ENCODE measurements at places on chromosomes 16 and 17.

DNA sequence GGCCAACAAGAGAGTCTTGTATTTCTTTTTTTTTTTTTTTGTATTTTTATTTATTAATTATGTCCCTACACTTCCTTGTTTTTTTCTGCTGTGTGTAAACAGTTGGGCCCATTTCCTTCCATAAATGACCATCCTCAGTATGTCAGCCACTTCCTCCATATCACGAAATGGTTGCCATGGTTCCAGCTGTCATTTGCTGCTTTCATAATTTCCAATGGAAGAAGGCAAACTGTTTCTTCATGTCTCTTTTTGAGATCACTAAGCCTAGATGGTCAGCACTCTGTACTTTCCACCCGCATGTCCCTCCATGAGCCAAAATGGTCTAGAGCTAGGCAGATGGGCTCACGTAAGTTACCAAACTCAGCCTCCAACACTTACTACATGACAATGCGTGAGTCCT is 133.5 kb upstream of the FOXF1 start:
- no peaks in the 10 kb centered on the region for H3K4me1 ChIP-seq
- no peak overlapping the region for H3K4me3 ChIP-seq
- H3K27me3 ChIP-seq = no peaks in the 10 kb centered on the region
- H3K27ac ChIP-seq = no peak overlapping the region
- no peaks in the 10 kb centered on the region for H3K36me3 ChIP-seq

GRCh38 chr17:2459917-2460271 is 51.8 kb downstream of the METTL16 start:
- no peaks in the 10 kb centered on the region for H3K27me3 ChIP-seq
- peak overlapping the region; percentile 75 for H3K27ac ChIP-seq
- DNase-seq = no peak
- no peaks in the 10 kb centered on the region for H3K36me3 ChIP-seq
- peaks cover 7% of the 10 kb centered on the region for H3K4me1 ChIP-seq

DNA sequence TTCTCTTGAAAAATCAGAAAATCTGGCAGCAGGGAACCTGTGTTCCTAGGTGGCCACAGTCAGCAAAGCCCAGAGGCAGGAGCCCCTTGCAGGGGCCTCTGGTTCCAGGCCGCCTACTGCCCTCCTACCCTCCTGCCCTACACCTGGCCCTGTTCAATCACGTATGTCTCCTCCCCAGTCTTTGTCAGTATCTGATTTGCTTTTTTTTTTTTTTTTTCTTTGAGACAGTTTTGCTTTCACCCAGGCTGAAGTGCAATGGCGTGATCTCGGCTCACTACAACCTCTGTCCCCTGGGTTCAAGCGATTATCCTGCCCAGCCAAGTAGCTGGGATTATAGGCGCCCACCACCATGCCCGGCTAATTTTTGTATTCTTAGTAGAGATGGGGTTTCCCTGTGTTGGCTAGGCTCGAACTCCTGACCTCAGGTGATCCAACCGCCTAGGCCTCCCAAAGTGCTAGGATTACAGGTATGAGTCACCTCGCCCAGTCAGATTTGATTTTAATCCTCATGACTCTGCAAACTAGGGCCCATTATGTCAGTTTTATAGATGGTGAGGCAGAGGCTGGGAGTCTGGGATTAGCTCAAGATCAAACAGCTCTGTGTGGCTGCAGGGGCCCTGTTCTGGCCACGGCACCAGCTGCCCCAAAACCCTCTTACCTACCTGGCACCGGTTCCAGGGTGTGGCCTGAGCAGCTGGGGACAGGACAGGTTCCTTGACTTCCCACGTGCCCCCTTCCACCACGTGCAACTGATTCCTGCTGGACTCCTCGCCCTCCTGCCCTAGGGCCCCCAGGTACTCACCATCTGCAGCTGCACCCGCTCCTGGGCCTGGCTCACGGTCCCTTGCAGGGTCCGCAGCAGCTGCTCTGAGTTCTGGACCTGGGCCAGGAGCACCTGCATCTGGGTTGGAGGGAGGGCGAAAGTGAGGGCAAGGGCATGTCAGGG is 14.7 kb downstream of the RABEP2 start:
- no peaks in the 10 kb centered on the region for H3K36me3 ChIP-seq
- H3K27me3 ChIP-seq = no peaks in the 10 kb centered on the region
- no peaks in the 10 kb centered on the region for H3K4me1 ChIP-seq
- no peak overlapping the region for H3K4me3 ChIP-seq
- H3K27ac ChIP-seq = no peak overlapping the region
- DNase-seq = no peak

- H3K36me3 ChIP-seq = no peaks in the 10 kb centered on the region
- H3K27me3 ChIP-seq = no peaks in the 10 kb centered on the region
- H3K4me3 ChIP-seq = peak overlapping the region; percentile 95
- H3K4me1 ChIP-seq = peaks cover 18% of the 10 kb centered on the region
- peak overlapping the region; percentile 99 for H3K27ac ChIP-seq
These were observed 2.8 kb downstream of the KDM6B start for GRCh38 chr17:7836596-7837407.

DNA sequence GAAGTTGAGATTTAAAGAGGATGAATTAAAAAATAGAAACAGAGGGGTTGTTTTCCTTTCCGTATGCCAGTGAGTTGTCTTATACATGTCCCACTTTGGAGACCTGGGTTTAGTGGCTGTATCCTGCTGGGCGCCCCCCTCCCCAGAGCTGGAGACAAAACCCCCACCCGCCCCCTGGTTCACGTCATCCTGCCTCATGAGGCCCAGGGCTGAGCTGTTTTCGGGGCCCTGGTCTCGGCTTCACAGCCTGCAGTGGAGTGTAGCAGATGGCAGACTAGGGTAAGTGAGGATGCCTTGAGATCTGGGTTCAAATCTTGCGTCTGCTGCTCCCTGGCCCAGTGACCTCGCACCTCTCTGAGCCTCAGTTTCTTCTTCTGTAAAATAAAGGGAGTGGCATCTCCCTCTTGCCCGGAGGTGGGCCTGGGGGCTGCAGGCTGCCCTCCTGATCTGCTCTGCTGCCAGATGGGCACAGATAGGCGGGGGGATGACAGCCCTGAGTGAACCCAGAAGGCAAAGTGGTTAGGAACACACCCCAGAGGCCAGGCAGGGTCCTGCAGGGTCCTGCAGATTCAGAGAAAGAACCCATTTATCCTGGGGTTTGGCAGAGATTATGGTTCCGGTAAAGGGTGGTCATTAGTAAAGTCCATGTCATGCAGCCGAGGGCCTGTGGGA is 45.1 kb downstream of the SOCS3 start:
- no peak for DNase-seq
- H3K36me3 ChIP-seq = no peaks in the 10 kb centered on the region
- peaks cover 27% of the 10 kb centered on the region for H3K4me1 ChIP-seq
- peak overlapping the region; percentile 76 for H3K27ac ChIP-seq

GRCh38 chr16:1906846-1907165 is 11.4 kb downstream of the HS3ST6 start:
- no peak overlapping the region for H3K4me3 ChIP-seq
- no peaks in the 10 kb centered on the region for H3K27me3 ChIP-seq
- no peak for DNase-seq

Measured in ovary (tissue), 10 donors.